ENCODE measurements at places on chromosomes 11 and 22. TPM values are rescaled to one million over a fixed set of nuclear protein-coding genes. Genes with fewer than 3 reads are reported as not detected.

HBD gene
- total RNA-seq = not detected

MPPED2 gene
- total RNA-seq = 2.6 TPM

- DNase-seq = peak; percentile 40
These were observed 4.8 kb downstream of the GVQW3 start for GRCh38 chr11:76385903-76386302.

- no peak for DNase-seq
These were observed 23.4 kb downstream of the CELSR1 start for GRCh38 chr22:46513908-46514550.

DNA sequence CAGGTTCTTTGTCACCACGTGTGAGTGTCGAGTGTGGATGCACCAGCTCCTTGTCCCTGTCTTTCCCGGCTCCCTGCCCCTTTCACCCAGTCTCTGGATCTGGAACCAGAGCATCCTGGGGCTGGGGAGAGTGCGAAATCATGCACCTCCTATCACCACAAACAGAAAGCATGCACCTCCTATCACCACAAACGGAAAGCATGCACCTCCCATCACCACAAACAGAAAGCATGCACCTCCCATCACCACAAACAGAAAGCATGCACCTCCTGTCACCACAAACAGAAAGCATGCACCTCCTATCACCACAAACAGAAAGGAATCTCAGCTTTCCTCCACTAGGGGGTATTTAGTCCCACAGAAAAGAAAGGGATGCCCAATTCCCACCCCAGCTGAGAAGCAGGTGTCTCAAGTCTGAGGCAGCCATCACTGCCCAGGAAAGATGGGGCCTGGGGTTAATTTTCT lies 5.9 kb upstream of the GLB1L3 start:
- peak; percentile 40 for DNase-seq
